ENCODE measurements at places on chromosomes 1 and 21.

- peak; percentile 68 for DNase-seq
These were observed 48.5 kb upstream of the ACOT11 start for GRCh38 chr1:54499360-54500106.

DNA sequence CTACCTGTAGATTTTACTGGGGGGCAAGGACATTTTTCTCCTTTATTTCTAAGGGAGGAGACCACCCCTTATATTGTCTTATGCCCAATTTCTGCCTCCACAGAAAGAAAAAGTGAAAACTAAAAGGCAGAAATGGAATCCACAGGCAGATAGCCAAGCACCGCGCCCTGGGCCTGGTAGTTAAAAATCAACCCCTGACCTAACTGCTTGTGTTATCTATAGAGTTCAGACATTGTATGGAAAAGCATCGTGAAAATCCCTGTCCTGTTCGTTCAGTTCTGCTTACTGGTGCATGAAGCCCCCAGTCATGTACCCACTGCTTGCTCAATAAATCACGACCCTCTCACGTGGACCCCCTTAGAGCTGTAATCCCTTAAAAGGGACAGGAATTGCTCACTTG is 33.7 kb upstream of the IL6R start:
- no peak for DNase-seq

DNA sequence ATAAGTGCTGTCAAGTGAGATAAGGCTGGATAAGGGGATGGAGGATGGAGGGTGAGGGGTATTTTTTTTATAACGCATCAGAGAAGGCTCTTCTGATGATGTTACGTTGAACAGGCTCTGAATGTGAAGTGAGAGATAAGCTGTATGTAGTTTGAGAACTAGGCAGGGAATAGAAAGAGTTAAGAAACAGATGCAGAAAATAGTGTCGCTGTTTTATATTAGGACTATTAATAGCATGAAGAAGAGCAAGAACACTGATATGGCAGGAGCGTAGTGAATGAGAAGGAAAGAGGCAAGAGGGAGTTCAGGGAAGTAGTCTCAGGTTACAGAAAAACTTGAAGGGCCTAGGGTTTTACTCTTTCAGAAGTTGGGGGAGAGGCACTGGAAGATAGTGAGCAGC is 59.8 kb downstream of the GPR88 start:
- peak; percentile 44 for DNase-seq

DNA sequence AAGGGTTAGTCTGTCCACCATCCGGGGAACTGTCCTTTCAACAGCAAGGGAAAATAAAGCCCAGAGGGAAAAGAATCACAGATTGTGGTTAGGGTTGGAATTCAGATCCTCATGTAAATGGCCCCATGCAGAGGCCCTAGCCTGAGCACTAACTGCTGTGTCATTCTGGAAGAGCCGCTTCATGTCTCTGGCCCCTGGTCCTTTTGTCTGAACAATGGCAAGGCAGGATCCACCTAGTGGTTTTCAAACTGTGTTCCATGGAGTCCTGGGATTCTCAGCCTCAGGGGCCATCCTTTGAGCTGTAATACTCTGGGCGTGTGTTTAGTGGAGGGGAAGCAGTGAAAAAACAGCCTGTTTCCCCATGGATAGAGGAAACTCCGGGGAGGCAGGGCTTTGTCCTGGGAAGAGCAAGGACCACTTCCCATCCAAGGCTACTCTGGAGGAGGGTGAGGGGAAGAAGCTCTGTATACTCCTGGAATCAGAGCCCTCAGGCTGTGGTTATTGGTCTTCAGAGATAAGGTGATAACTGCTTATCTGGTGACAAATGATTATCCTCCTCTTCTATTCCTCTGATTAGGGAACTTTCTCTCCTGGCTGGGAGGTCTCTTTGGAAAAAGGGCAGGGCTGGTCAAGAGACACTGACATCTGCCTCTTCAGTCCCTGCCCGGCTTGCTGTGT is 19.2 kb downstream of the PAX7 start:
- DNase-seq: peak; percentile 11

DNA sequence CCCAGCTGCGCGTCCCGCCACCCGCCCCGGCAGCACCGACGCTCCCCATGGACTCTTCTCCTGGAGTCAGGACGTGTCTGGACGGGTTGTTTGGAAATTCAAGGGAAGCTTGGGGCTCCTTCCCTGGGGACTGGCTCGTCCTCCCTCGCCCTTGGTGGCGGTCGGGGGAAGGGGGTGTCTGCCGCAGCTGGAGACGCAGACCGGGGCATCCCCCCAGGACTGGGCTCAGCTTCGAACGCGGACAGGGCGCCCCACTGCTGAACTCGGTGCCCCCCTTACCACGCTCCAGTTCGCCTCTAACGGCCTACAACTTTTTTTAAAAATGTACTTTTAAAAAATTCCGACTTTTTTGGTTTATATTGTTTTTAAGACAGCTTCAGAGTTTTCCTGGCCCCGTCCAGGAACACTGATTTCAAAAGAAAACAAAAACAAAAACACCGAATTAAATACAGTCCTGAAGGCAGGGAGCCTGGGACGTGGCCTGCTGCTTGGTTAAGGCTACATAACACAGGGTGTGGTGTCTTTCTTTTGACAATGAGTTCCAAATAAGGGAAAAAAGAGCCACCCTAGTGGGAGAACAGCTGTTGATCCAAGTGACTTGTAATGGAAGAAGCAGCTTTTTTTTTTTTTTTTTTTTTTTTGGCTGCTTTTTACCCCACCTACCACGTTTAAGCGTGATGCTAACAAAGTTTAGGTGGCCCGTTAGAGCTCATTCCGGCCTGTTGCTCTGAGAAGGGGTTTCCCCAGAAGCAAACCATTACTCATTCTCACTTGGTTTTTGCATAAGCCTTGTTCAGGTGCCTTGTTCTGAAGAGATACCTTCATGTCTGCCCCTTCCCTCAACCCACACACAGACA is 862 bp upstream of the DIPK1A start:
- peak; percentile 73 for DNase-seq

- DNase-seq: no peak
These were observed 360.2 kb downstream of the HHIPL2 start for GRCh38 chr1:222187566-222188332.

GRCh38 chr1:26156285-26157038 is 2.4 kb upstream of the FAM110D start:
- DNase-seq: no peak

DNA sequence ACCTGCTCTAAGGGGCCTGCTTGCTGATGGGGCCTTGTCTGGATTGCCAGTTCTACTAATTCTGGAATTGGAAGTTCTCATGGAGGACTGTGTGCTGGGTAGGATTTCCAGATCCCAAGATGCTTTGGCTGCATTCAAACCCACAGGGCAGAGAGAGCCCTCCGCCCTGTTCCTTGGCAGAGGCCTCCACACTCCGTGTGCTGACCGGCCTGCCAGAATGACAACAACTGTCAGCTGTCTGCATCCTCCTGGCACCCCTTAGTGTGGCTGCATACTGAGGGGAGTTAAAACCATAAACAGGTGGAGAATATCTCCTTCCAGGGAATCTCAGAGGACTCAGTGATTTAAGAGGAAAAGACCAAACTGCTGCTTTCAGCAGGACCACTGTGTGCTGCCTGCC is 60.7 kb downstream of the ADARB1 start:
- no peak for DNase-seq

- DNase-seq: peak; percentile 77
These were observed 67.7 kb upstream of the RAB4A start for GRCh38 chr1:229203030-229203751.

GRCh38 chr1:92879316-92879968 is 47.6 kb downstream of the RPL5 start:
- no peak for DNase-seq

- no peak for DNase-seq
These were observed 225.8 kb upstream of the TNR start for GRCh38 chr1:175969231-175969630.

DNA sequence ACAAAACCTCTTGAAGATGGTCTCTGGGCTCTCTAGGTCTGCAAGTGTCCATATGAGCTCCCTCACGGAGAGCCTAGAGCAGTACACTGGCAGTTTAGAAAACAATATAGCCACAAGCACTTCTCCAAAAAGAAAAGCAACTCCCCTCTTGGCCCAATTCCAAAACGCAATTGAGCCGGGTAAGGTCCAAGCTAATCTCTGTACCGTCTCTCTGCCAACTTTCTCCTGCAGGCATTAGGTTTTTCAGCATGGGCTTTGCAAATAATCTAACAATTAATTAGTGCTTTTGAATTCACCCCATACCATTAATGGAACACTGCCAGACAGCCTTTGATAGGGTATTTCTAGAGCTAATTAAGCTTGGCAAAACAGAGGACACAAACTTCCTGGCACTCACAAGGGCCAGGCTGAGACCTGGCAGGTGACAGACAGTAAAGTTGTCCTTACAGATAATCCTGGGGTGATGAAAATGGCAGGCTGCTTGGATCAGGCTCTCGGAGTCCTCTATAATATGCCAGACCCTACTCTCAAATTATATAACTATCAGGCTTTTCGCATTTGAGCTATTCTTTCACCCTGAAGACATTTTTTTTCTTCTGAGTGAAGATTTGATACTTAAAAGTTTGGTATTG is 39.8 kb downstream of the TGFBR3 start:
- DNase-seq: peak; percentile 60

DNA sequence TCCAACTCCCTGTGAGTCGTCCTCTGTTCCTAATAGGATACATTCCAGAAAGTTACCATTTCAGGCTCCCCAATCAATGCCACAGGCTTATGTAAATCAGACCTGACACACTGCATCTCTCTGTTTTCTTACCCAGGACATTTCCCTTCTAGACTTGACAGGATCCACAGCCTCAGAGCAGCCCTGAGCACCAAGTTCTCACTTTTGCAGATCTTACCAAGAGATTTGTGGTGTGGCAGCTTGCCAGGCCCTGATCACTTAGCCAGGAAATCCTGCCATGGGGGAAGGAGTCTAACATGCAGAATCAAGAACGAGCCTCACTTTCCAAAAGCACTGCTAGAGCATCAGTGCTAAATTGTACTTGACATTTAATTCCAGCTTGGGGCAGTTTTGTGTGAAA is 202.9 kb downstream of the TBX15 start:
- DNase-seq: peak; percentile 70

DNA sequence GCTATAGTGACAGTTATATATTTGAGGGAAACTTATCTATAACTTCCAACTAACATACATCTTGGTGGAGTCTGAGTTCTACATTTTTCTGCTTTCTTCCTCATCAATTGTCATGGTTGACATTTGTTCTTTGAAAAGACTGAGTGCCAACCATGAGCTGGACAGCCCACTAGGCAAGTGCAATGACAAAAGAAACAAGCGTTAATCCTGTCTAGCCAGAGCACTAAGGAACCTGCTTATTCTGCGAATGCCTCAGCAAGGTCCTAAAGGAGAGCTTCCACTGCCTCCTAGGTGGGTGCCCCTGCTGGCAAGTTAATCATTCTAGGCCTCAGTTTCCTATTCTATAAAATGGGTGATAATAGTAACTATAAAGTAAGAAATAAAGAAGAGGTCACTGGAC is 44.8 kb downstream of the IRF2BP2 start:
- DNase-seq: no peak

DNA sequence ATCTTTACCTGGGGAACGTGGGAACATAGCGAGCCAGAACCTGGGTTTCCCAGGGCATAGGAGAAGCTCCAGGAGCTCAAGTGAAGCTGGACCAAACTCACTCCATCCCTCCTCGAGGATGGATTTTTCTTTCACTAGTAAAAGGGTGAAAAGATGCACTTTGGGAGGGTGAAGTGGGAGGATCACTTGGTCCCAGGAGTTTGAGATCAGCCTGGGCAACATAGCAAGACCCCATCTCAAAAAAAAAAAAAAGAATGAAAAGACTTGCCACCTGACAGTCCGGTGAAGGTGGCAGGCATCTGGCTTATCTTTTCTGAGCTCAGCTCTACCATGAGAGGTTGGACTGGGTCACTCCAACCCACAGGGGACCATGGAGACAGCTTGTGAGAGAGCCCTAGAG is 42.3 kb downstream of the CHAF1B start:
- no peak for DNase-seq

DNA sequence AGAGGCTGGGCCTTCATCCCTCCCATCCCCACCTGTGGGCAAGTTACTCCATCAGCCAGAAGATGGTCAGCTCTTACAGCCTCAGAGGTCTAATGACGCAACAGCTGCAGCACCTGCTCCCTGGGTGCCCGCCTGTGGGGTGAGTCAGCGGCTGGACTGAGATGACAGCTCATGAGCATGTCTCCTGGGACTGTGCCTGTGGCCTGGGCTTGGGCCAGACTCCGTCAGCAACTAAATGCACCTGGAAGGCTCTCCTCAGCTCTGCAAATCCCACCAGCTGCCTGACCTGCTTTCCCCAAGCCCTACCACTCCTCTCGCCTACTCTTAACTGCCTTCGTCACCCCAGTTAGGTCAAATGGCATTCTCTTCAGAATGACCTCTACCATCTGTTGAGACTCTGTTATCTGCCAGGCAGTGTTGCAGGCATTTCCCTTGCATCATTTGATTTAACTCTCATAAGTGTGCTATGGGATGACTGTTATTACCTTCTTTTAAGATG is 47.7 kb downstream of the ETS2 start:
- DNase-seq: peak; percentile 93

GRCh38 chr1:38940339-38941047 is 1.1 kb downstream of the RHBDL2 start:
- no peak for DNase-seq

GRCh38 chr1:230069796-230070195 is 2.8 kb downstream of the GALNT2 start:
- no peak for DNase-seq

GRCh38 chr1:1847890-1848289 is 43.0 kb downstream of the GNB1 start:
- no peak for DNase-seq
